ENCODE measurements at places on chromosomes 1 and 21.

GRCh38 chr1:31514117-31514516 is 62.2 kb upstream of the TINAGL1 start:
- DNase-seq: no peak

DNA sequence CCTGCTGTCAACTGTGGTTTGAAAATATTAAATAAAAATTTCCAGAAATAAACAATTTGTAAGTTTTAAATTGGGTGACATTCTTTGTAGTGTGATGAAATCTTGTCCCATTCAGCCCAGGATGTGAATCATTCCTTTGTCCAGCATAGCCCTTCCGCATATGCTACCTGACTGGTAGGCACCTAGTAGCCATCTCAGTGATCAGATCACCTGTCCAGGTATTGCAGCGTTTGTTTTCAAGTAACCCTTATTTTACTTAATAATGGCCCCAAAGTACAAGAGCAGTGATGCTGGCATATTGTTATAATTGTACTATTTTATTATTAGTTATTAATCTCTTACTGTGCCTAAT is 351.6 kb upstream of the B3GALT2 start:
- DNase-seq: no peak

- DNase-seq: no peak
These were observed 11.4 kb upstream of the B3GALT5 start for GRCh38 chr21:39601187-39601928.

DNA sequence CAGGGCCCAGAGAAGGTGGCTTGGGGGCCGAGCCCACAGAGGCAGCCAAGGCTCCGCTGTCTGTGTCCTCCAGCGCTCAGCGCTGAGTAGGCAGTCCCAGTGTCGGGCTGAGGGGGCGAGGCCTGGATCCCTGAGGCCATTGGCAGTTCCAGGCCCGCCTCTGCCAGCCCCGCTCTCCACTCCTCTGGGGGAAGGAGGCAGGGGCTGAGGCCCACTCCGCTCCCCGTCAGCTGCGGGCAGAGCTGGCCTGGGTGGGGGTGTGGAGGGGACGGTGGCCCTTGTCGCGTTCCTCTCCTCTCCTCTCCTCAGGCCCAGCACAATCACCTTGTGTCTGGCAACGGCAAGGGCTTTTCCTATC is 132.8 kb downstream of the CASZ1 start:
- peak; percentile 86 for DNase-seq

- no peak for DNase-seq
These were observed 8.7 kb downstream of the SMG7 start for GRCh38 chr1:183480971-183481441.

GRCh38 chr1:9169601-9170137 is 40.8 kb upstream of the GPR157 start:
- no peak for DNase-seq

DNA sequence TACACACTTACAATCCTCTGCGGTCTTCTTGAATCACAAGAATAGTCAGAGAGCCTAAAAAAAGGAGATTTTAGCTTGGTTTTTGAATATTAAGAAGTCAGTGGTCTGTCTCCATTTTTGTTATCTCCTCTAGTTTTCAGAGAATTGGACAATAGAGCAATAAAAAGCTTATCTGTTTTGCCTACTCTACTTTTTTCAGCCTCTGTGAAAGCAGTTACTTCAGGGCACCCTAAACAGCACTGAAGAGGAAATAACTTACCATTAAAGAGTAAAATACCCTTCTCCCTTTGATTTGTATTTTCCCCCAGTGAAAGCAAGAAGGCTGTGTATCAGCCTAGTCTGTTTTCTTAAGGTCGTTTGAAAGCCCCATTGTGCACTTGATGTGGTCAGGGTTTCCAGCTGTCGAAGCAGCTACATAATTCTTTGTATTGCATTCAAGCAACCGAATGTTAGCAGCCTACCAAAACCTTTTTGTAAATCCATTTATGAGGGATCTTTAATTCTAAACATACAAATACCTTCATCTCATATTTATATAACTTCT is 1.0 kb downstream of the NTMT2 start:
- DNase-seq: no peak

DNA sequence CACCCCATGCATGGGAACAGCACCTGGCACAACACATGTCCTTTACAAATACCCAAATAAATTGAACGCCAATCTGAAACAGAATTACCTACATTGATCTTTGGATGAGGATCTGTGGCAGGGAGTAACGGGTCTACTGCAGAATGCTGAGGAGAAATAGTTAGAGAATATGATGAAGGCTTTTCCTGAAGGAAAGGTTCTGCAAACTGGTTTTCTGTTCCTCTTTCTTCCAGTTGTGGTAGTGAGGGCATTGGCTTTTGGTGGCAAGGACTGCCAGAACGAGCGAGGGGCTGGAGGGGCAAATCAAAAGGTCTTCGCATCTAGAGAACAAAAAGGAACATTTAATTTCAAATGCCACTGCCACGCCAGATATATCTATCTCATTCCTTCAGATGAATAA is 19.8 kb downstream of the CEP104 start:
- DNase-seq: no peak

- no peak for DNase-seq
These were observed 3.9 kb upstream of the SYNC start for GRCh38 chr1:32706491-32706890.

GRCh38 chr1:14686701-14687100 is 88.2 kb downstream of the KAZN start:
- DNase-seq: peak; percentile 47

GRCh38 chr21:45049714-45050344 is 24.6 kb upstream of the ADARB1 start:
- DNase-seq: no peak

DNA sequence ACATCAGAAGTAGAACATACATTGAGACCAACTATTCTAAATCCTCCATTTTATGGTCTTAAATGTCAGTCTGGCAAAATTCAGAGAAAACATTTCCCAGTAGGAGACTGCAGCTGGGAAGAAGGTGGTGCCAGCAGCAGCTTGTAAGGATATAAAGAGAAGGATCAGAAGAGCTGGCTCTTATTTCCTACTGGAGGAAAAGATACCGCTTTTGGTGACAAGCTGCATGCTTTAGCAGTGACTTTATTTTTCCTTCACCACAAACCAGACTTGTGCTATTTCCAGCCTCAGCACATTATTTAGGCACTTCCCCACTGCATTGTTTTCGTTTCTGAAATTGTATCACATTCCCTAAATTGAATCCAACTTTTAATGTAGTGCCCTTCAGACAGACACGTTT is 28.4 kb downstream of the RNF11 start:
- no peak for DNase-seq

GRCh38 chr21:18164483-18164882 is 80.2 kb upstream of the CHODL start:
- no peak for DNase-seq

DNA sequence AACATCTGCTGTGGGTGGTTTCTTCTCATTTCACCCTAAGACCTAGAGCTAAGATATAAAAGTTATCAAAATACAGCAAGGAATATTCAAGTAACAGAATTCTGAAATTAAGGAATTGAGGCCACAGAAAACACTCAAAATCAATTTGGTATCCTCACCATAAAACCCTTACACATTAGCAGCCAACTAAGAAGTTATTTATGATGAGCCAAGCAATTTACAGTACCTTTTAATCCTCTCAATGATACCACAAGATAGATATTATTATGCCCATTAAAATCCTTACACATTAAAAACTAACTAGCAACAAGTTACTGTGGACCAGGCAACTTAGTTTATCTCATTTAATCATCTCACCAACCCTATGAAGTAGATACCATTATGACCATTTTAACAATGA is 81.6 kb downstream of the FAF1 start:
- DNase-seq: no peak

DNA sequence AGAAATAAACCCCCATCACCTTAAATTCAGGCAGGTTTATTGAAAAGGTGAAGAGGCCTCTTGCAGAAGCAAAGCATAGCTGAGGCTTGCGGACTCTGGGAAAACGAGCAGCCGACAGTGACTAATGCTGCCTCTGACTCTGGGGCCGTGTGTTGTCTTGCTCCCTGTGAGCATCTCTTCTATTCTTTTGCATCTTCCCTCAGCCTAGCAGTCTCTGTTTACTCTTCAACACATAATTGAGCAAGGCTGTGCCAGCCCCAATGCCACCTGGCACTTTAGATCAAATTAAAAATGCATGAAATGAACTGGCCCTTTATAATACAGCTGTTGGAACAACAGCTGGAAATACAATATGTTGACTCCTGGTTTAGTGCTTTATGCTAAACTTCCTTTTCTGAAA is 18.4 kb upstream of the REG4 start:
- no peak for DNase-seq

GRCh38 chr1:203598752-203599151 is 27.9 kb upstream of the ATP2B4 start:
- DNase-seq: no peak

DNA sequence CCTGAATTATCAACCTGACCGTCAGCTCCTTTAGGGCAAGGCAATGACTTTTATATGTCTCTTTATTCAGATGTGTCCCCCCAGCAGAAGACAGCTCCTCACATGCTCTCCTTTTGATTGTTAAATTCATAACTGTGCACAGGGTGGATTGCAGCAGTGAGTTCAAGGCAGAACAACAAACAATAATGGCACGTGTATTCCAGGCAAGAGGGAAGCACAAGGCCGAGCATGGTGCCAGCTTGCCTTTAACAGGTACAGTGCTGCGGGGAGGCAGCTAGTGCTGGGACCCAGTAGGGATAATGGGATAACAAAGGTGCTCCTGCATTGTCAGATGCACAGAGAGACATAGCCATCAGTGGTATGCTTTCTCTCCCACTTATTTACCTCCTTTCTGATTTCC is 248.4 kb downstream of the RHOU start:
- DNase-seq: no peak
